ENCODE measurements at places on chromosomes 3 and 15.
A peak's percentile ranks its signal among the peaks of the same experiment; 100 is the strongest.

GRCh38 chr3:177652556-177653291 is 455.4 kb upstream of the TBL1XR1 start:
- DNase-seq = peak; percentile 33

DNA sequence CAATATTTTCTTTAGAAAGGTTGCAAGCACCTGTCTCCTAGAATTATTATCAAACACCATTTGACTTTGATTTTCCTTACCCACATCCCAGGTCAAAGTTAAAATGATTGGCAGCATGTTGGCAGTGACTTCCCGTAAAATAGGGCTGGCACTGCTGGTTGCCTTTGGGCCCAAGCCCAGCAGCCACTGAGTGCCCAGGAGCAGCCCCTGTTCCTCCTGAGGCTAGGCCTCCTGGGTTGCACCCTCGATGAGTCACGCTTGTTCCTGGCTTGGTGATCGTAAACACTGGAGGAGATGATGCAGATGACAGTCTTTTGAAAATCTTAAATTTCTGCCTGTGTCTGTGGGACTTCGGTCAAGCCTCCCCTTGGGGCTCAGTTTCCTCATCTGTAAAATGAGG is 290.0 kb downstream of the TLE3 start:
- DNase-seq = peak; percentile 26

- DNase-seq = no peak
These were observed 7.7 kb downstream of the ITIH1 start for GRCh38 chr3:52784931-52785590.

DNA sequence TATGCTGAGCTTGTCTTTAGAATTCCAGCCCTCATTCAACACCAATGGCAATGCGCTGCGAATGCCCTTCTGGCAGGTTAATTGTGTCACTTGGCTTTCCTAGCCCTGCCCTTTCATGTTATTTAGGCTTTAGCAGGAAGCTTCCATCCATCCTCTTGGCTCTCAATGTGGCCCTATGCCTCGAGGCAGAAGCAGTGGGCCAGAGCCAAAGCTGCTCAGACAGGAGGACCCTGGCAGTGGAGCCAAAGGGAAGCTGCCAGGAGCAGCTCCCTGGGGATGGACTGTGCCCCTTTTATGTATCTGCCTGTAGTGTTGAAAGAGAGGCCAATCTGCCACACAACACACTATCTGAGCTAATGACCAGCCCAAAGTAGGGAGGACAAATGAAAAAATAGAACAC is 376.4 kb downstream of the CTNNB1 start:
- DNase-seq = no peak

GRCh38 chr3:39766433-39766832 is 43.0 kb upstream of the MYRIP start:
- DNase-seq = no peak
